GM19239 (cell line): ENCODE measurements at places on chromosomes 5 and 9.

DNA sequence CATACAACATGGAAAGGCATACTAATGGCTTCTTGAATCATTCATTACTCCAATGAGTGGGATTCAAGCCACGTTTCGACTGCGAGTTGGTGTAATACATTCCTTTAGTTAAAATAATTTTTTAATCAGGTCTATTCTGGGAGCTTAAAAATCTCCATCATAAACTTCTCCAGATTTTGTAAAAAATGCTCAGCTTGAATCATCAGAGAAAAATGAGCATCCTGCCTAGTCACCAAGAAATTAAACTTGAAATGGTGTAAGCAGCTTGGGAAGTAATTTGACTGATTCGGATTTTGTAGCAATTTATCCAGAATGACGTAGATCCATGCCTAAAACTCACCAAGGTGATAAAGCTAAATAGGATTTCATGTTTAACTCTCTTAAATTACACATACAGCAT lies 165.7 kb downstream of the SLCO4C1 start:
- DNase-seq: no peak

DNA sequence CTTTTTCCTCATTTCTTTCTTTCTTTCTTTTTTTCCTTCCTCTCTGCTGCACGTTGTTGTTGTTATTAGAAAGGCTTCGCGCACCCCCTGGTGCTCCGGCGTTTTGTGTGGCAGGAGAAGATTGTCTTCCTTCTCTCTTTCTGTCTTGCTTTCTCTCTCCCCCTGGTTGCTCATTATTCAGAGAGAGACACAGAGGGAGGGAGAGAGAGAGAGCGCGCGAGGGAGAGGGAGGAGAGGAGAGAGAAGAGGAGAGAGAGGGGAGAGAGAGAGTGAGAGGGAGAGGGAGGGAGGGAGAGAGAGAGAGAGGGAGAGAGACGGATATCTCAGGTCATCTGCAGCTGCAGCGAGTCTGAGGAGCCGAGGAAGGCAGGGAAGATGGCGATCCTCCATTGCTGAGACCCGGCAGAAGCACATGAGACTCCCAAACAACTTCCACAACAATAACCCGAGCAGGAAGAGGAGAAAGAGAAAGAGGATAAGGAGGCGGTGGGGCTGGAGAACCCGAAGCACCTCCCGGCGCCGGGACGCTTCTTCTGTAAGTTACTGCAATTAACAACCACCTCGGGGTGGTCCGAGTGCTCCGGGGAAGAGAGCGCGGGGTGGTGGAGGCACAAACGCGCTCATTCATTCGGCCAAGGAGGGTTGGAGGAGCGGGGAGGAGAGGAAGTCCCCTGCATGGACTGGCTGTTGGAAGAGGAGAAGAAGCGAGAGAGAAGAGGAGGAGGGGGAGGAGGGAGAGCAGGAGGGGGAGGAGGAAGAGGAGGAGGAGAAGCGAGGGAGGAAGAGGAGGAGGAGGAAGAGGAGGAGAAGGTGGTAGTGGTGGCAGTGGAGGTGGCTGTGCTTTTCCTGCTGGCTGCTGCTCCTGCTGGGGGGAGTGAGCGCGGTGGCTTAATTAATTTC lies at the start of gene ZNF462:
Gene ZNF462 (plus strand): TSS at position 346 of the 900 bp plus-strand sequence. CDS start 60,218 bp downstream, outside the sequence.
- no peak for DNase-seq

GRCh38 chr9:36319806-36320205 lies 61.6 kb upstream of the GNE start:
- DNase-seq: no peak

GRCh38 chr5:74149395-74149794 lies 491.1 kb downstream of the ENC1 start:
- no peak for DNase-seq
